Natural killer cell (primary cell): ENCODE measurements at places on chromosomes 12 and 14. TPM values are rescaled to one million over a fixed set of nuclear protein-coding genes. Genes with fewer than 3 reads are reported as not detected.

The PAPOLA gene
- total RNA-seq = 224 TPM

The ADSS1 gene
- total RNA-seq = 2.7 TPM

The IAPP gene
- total RNA-seq = not detected

The KRT3 gene
- total RNA-seq = not detected

The CCDC196 gene
- total RNA-seq = not detected

The NGB gene
- not detected for total RNA-seq

The KCNA1 gene
- not detected for total RNA-seq

The FAM222A gene
- total RNA-seq = 3.1 TPM

The SYNE3 gene
- total RNA-seq = 17.3 TPM

The NRIP2 gene
- not detected for total RNA-seq

The TAMALIN gene
- 424 TPM for total RNA-seq

The DICER1 gene
- total RNA-seq = 47.7 TPM
